Osteocyte (in vitro differentiated cells): ENCODE measurements at places on chromosomes 1 and 21. TPM values are rescaled to one million over a fixed set of nuclear protein-coding genes. Genes with fewer than 3 reads are reported as not detected.

FNDC10 gene
- total RNA-seq = 25.6 and 28.0 TPM in 2 replicates

C21orf58 gene
- 6.9 and 9.1 TPM in 2 replicates for total RNA-seq

ASCL5 gene
- not detected in 2 replicates for total RNA-seq

HPCA gene
- not detected in 2 replicates for total RNA-seq

KRTAP7-1 gene
- total RNA-seq = not detected in 2 replicates

PKP1 gene
- total RNA-seq = not detected in 2 replicates

RGS7 gene
- total RNA-seq = 10.8 and 10.9 TPM in 2 replicates

HTR6 gene
- total RNA-seq = 0.16 TPM in 1 of 2 replicates, not detected in the other

GSTM3 gene
- 33.9 and 41.4 TPM in 2 replicates for total RNA-seq

- peaks cover 9% of the 10 kb centered on the region for H3K4me1 ChIP-seq
- no peak for DNase-seq
- H3K36me3 ChIP-seq = no peaks in the 10 kb centered on the region
- no peak overlapping the region for H3K27ac ChIP-seq
- no peak overlapping the region for H3K4me3 ChIP-seq
- no peaks in the 10 kb centered on the region for H3K27me3 ChIP-seq
Observed at GRCh38 chr1:184648160-184648855, 106.3 kb downstream of the EDEM3 start.

DNA sequence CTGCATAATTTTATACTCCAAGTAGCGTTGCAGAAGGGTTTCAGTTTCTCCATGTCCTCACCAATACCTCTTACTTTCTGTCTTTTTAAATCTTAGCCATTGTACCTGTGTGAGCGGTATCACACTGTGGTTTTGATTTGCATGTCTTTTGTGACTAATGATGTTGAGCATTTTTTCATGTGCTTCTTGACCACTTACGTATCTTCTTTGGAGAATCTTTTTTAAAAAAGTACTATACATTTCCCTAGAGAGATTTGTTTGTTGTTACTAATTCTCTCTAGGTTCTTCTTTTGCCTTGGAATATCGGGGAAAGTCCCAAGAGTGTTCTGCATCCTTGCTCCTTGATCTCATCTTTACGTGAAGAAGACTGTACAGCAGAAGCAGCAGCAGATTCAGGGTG lies 81.8 kb upstream of the WARS2 start:
- no peak overlapping the region for H3K27ac ChIP-seq
- no peak overlapping the region for H3K4me3 ChIP-seq
- no peaks in the 10 kb centered on the region for H3K36me3 ChIP-seq
- peaks cover 2% of the 10 kb centered on the region for H3K4me1 ChIP-seq

GRCh38 chr1:81374481-81374880 lies 426.3 kb upstream of the ADGRL2 start:
- H3K4me3 ChIP-seq = no peak overlapping the region
- no peak overlapping the region for H3K27ac ChIP-seq
- no peak for DNase-seq
- H3K27me3 ChIP-seq = no peaks in the 10 kb centered on the region
- no peaks in the 10 kb centered on the region for H3K36me3 ChIP-seq
- H3K4me1 ChIP-seq = no peaks in the 10 kb centered on the region

GRCh38 chr1:183824291-183824690 lies 19.4 kb downstream of the RGL1 start:
- no peak for DNase-seq
- H3K36me3 ChIP-seq = peaks cover 31% of the 10 kb centered on the region
- H3K4me3 ChIP-seq = no peak overlapping the region
- peak overlapping the region; percentile 56 for H3K27ac ChIP-seq

GRCh38 chr1:19067912-19068638 lies 111.6 kb upstream of the IFFO2 start:
- H3K27me3 ChIP-seq = no peaks in the 10 kb centered on the region
- H3K4me3 ChIP-seq = no peak overlapping the region
- no peak for DNase-seq

DNA sequence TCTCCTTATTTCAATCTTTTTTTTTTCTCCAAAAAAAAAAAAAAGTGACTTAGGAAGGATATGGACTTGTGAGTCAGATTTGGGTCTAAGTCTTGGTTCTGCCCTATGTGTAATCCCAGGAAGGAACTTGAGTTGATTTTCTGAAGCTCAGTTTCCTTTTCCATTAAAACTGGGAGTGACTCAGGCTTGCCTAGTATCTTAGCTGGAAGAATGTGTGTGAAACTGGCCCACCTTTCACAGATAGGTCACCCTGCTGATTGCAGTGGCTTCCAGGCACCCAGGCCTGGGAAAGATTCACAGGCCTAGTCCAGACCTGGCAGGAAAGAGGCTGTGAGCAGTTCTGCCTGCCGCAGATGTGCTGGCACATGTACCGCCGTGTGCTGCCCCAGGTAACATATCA lies 218.3 kb upstream of the HOOK1 start:
- no peaks in the 10 kb centered on the region for H3K27me3 ChIP-seq
- peaks cover 9% of the 10 kb centered on the region for H3K4me1 ChIP-seq
- no peak overlapping the region for H3K27ac ChIP-seq
- H3K4me3 ChIP-seq = no peak overlapping the region
- no peak for DNase-seq
- no peaks in the 10 kb centered on the region for H3K36me3 ChIP-seq

- DNase-seq = no peak
- peak overlapping the region; percentile 93 for H3K4me3 ChIP-seq
- no peaks in the 10 kb centered on the region for H3K27me3 ChIP-seq
- H3K27ac ChIP-seq = peak overlapping the region; percentile 97
- H3K4me1 ChIP-seq = peaks cover 41% of the 10 kb centered on the region
Observed at GRCh38 chr1:87330057-87330884, 1.6 kb downstream of the LMO4 start.

DNA sequence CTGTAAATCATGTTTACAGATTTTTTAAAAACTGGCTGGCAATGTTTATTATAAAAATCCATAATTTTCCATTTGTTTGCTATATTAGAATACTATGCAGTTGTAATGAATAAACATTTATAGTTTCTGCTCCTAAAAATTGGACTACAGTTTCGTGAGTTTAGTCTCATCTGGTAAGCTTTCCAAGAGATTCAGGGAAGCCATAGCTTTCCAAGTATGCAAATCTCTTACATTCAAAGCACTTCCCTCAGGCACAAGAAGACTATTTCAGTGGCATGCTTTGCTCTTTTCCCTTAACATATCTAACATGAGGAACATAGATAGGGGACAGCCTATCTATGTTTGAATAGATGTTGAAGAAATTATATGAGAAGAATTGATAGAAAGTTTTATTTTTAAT lies 77.2 kb downstream of the ADGRL2 start:
- H3K4me1 ChIP-seq = peaks cover 62% of the 10 kb centered on the region
- peak overlapping the region; percentile 44 for H3K27ac ChIP-seq
- H3K36me3 ChIP-seq = peaks cover 5% of the 10 kb centered on the region
- DNase-seq = no peak

DNA sequence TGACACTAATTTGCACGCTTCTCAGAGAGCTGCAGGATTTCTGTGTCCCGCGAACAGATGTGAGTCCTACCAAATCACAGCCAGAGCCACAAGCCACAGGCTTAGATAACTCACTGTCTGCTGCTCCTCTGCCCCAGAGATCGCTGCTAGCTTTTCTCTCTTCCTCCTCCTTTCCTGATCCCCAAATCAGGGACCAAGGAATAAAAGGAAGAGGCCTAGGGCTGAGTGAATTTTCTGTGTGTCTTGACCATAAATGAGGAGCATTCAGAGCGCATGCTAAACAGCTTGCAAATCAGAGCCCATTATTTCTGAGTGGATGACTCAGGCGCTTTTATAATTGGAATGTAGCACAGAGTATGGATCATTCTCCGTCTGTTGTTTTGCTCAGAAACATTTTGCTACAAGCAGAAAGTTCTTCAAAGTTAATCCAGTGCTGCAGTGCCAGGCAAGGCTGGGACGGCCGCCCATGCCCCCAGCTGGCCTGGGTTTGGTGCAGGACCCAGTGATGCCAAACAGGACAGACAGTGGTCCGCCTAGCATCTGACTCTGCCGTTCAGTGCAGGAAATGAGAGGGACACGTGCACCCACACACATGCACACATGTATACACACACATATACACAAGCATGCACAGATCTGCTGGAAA lies 38.2 kb downstream of the KCNAB2 start:
- H3K27ac ChIP-seq = no peak overlapping the region
- no peaks in the 10 kb centered on the region for H3K36me3 ChIP-seq
- no peaks in the 10 kb centered on the region for H3K4me1 ChIP-seq
- H3K4me3 ChIP-seq = no peak overlapping the region

DNA sequence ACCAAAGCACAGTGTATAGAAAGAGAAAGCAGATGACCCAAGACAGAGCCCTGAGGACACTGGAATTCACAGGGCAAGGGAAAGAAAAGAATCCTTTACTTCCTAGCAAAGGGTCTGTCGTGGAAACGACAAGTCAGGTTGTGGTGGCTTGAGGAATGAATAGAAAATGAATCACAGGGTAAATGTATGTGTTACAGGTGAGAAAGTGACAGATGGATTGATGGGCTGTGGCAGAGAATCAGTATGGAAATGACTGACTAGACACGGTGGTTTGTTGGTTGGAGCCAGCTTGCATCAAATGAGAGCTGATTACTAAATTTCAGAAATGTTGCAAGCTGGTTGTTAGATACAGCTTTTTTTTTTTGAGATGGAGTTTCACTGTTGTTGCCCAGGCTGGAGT lies 46.9 kb downstream of the PTP4A2 start:
- H3K27me3 ChIP-seq = no peaks in the 10 kb centered on the region
- H3K4me3 ChIP-seq = no peak overlapping the region
- peaks cover 3% of the 10 kb centered on the region for H3K36me3 ChIP-seq
- no peak for DNase-seq
- H3K27ac ChIP-seq = no peak overlapping the region

DNA sequence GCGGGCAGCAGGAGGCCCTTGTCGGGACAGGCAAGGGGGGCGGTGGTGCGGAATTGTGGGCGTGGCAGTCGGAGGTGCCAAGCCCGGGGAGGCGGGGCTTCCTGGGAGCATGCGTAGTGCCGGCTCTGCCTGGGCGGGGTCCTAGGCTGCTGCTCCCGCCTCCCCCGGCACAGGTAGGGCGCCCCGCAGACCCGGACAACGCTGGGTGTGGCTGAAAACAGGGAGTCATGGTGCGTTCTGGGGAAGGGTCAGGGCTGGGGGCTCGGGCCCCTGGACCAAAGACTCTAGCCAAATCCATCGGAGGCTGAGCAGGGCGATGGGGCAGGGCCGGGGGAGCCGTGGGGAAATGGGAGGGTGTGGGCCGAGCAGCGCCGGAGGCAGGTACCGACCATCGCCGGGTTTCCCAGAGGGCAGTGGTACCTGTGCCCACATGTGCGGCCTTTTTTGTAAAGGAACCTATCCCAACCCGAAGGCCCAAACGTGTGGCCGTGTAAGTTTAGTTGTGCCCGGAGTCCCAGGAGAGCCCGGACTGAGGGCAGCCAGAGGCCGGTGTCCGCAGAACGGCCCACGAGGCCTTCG lies 231.9 kb downstream of the SDCCAG8 start:
- DNase-seq = no peak
- H3K4me1 ChIP-seq = peaks cover 6% of the 10 kb centered on the region
- no peak overlapping the region for H3K4me3 ChIP-seq
- H3K36me3 ChIP-seq = no peaks in the 10 kb centered on the region

- no peaks in the 10 kb centered on the region for H3K27me3 ChIP-seq
- peaks cover 8% of the 10 kb centered on the region for H3K4me1 ChIP-seq
- H3K36me3 ChIP-seq = peaks cover under 1% of the 10 kb centered on the region
Observed at GRCh38 chr1:168330285-168330684, 49.6 kb downstream of the TBX19 start.

- H3K36me3 ChIP-seq = peaks cover 2% of the 10 kb centered on the region
- H3K4me1 ChIP-seq = peaks cover 9% of the 10 kb centered on the region
- H3K27ac ChIP-seq = no peak overlapping the region
- H3K4me3 ChIP-seq = peak overlapping the region; percentile 56
- no peaks in the 10 kb centered on the region for H3K27me3 ChIP-seq
Observed at GRCh38 chr1:228415221-228415620, 1.4 kb downstream of the TRIM17 start.

DNA sequence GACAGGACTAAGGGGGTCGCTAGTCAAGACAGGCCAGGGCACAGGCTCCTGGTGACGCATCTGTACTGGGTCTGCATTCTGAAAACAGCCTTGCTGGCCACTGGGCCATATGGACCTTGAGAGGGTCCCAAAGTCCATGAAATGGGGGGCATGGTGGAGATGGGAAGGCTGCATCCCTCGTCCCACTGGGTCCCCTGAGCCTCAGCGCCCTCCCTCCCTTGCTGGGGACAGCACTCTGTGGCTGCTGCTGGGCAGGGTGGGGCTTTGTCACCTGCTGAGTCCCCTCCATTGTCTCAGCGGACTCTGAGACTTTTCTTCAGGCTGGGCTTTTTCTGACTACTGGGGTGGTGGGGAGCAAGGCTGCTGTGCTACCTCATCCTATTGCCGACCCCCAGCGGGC lies 205.2 kb downstream of the RHOU start:
- H3K4me3 ChIP-seq = no peak overlapping the region
- no peak for DNase-seq
- no peak overlapping the region for H3K27ac ChIP-seq
- H3K36me3 ChIP-seq = no peaks in the 10 kb centered on the region
- peaks cover 7% of the 10 kb centered on the region for H3K27me3 ChIP-seq

DNA sequence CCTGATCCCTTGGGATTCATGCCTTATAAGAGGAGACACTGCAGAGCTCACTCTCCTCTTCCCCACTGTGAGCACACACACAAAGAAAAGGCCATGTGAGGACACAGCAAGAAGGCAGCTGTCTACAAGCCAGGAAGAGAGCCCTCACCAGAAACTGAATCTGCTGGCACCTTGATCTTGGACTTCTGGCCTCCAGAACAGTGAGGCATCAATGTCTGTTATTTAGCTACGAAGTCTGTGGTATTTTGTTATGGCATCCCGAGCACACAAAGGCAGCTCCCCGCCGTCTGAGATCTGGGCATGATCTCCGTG lies 47.1 kb upstream of the RPL11 start:
- H3K36me3 ChIP-seq = no peaks in the 10 kb centered on the region
- peaks cover 15% of the 10 kb centered on the region for H3K4me1 ChIP-seq
- peak overlapping the region; percentile 9 for H3K27ac ChIP-seq
- H3K4me3 ChIP-seq = no peak overlapping the region
- DNase-seq = no peak

DNA sequence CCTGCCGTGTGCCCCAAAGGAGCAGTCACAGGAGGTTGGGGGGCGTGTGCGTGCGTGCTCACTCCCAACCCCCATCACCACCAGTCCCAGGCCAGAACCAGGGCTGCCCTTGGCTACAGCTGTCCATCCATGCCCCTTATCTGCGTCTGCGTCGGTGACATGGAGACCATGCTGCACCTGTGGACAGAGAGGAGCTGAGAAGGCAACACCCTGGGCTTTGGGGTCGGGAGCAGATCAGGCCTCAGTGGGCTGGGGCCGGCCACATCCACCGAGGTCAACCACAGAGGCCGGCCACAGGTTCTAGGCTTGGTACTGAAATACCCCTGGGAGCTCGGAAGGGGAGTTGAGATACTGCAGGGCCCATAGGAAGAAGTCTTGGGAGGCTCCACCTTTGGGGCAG lies 23.5 kb downstream of the COL6A1 start:
- H3K4me1 ChIP-seq = no peaks in the 10 kb centered on the region
- H3K27ac ChIP-seq = peak overlapping the region; percentile 29
- peak; percentile 73 for DNase-seq
- H3K36me3 ChIP-seq = peaks cover 8% of the 10 kb centered on the region
- no peaks in the 10 kb centered on the region for H3K27me3 ChIP-seq
